ENCODE measurements at places on chromosomes 1 and 21.

- DNase-seq = peak; percentile 37
These were observed 5.0 kb upstream of the ADAMTS1 start for GRCh38 chr21:26850116-26850643.

GRCh38 chr1:185213091-185213490 lies 56.1 kb downstream of the SWT1 start:
- DNase-seq = no peak

DNA sequence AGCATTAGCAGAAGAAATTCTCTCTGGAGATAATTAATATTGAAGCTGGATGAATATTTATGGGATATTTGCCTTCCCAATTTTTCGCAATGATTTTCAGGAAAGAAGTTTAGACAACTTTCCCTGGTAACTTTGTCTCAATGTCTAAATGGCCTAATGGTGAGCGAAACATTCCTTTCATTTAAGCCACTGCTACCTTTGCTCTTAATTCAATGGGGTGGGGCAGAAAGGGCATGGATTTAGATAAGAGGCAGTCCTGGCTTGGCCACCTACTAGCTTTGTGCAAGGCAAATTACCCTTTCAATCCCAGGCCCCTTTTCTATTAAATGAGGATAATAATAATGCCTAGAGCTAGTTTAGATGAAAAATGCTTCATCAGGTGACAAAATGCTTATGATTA lies 27.1 kb upstream of the LYST start:
- DNase-seq = peak; percentile 19

- peak; percentile 74 for DNase-seq
These were observed 16.3 kb upstream of the ACKR1 start for GRCh38 chr1:159188375-159188788.

- peak; percentile 81 for DNase-seq
These were observed 7.9 kb upstream of the TNNT2 start for GRCh38 chr1:201385299-201385891.

- DNase-seq = no peak
These were observed 141.4 kb upstream of the CXADR start for GRCh38 chr21:17371450-17371849.

GRCh38 chr1:220824031-220824989 lies 37.6 kb downstream of the MTARC1 start:
- no peak for DNase-seq

- no peak for DNase-seq
These were observed 1.7 kb downstream of the KIF21B start for GRCh38 chr1:201021630-201022492.

DNA sequence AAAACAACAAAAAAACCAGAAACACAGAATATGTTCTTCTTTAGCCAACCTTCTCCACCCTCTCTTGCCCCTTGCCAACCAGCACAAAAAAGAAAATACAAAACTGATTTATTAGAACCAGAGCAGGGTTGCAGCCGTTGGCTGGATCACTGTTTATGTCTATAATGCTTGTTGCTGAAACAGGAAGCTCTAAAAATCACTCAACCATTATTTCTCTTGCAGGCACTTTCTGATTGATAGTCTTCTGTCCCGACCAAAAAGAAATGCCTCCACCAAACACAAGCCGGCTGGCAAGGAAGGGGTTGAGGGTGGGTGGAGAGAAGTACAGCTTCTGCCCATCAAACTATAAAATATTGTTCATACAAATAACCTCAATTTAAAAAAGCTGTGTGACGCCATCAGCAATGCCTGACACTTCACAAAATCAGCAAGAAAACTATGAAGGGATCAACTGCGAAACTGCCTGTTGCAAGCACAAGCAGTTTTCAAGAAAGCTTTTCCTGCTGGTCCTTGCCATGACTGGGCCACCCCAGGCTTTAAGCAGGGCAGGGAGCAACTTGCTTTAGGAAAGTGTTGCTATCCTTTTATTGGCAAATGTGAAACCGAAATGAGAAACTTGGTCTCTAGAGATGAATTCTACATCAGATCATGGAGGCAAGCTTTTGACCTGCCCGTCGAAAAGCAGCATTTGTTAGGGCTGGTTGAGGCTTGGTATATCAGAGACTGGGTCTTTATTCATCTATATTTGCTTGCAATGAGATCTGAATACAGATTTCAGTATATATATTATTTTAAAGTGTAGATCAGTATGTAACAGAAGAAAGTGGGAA lies 174.2 kb downstream of the RUNX1 start:
- DNase-seq = no peak

DNA sequence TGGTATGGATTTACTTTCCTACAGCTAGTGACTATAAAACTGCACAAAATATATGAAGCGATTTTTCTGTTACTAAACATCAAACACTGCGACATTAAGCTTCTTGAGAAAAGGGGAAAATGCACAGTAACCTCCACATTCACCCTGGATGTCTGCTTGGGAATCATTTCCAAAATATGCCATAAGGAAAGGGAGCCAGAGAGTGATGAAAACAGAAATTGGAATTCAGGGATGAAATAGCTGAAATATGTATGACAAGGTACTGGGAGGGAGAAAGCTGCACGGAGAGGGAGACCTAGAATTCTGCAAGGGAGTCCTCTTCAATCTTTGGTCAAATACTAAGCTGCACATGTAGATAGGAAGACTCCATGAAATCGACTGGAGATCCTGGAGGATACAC lies 31.6 kb upstream of the RAB3GAP2 start:
- DNase-seq = no peak

GRCh38 chr21:37436174-37436573 lies 69.6 kb downstream of the DYRK1A start:
- no peak for DNase-seq

GRCh38 chr1:85060038-85060437 lies 11.7 kb upstream of the MCOLN3 start:
- DNase-seq = no peak

DNA sequence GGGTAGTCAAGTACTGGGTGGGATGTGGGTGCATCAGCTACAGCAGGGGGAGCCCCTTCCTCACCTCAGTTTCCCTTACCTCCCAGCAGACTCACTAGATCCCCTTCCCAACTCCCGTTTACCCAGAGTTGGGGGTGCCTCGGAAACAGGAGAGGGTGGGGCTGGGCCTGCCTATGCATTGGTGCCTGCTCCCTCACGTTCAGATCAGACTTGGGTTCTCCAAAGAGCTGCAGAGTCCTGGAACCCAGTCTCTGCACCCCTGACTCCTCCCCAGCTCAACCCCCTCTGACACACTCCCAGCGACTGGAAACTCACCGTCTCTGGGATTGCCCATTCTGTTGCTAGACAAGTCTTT lies 6.0 kb downstream of the FOXO6 start:
- DNase-seq = no peak

DNA sequence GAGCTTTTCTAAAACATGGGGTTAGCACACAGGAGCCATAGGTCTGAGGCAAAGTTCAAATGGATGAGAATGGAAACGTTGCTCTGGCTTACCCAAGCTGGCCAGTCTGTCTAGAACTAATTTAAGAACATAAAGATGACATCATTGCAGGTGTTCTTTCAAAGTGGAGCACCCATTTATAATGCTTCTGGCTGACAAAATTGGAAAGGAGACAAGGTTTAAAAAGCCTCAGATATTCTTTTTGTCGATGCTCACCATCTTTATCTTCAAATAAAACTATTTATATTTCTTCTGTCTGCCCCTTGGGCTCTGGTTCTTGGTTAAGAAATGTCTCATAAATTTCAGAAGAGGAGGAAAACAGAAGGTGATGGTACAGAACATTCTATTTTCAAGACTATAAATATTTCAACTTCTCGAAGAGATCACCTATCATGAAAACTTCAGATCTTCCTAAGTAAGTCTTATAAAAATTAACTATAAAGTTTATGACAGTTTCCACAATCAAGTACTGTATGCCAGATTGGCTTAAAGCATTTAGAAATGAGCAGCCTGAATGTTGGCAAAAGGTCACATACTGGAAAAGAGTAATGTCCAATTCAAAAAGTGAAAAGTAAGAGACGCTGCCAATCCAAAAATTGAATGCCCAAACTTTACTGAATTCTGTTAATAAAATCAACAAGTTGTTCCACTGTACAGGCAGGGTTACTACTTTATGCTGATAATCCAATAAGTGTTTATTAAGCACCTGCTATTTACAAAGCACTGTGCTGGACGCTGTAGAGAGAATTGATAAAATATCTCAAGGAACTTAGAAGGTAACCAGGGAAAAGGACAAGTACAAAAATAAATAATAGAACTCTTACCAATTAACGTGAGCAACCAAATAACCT lies 92.0 kb downstream of the ETS2 start:
- DNase-seq = no peak

DNA sequence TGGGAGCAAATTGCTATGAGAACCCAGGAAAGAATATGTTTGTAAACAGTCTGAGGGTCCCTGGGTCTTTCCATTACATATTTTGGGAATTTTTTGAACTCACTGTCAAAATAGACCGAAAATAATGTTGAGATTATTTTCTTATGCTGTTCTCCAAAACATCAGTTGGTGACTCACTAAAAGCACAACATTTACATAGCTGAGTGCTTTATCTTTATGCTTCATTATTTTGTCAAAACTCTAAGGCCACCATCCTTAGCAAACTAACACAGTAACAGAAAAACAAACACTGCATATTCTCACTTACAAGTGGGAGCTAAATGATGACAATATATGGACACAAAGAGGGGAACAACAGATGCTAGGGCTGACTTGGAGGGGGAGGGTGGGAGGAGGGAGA lies 459.3 kb downstream of the ADGRL2 start:
- no peak for DNase-seq

DNA sequence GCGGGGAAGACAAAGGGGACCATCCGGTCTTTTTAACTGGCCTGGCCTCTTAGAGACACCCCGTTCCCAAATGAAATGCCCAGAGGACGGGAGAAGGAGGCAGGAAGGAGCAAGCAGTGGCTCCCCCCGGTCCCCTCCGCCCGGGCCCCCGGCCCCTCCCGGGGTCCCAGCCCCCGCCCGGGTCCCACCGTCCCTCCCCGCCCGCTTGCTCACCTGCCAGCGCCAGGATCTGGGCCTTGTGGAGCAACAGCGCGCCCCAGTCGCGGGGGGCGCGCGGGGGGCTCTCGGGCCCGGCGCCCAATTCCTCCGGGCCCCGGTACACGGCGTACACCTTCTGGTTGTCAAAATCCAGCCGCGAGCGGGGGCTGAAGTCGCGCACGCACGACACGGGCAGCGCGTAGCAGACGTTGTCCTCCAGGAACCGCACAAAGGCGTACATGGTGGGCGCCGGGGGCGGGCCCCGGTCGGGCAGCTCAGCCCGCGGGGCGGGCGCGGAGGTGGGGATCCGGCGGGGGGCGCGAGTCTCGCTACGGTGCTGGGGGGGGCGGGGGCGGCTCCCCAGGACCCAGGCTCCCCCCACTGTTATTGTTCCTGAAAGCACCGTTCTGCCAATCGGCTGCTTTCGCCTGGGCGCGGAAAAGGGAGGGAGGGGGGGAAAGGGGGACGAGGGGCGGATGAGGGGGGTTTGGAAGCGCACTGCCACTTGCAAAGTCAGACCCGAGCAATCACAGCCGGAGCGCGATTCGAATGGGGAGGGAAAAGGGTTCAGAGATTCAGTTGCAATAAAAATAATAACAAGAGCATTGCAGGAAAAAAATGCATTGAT lies at the start of gene BEND5:
Gene BEND5 (minus strand): TSS at position 499 of the 826 bp plus-strand sequence. CDS start 60 bp downstream, at position 439.
- peak; percentile 78 for DNase-seq

DNA sequence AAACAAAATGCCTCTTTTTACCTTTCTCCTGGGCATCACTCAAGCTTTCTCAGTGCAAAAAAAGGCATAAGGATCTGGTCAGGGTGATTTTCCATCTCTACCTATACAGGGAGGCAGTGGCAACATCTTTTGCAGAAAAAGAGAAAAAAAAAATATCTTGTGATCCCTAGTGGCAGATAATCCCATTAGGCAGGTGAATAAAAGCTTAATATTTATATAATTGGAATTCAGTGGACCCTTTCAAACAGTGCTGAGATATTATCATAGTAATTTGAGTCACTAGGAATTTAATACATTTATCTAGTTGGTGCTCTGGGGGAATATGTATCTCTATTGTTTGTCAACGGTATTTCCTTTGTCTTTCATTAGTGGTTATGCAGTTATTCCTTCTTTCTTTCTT lies 29.9 kb upstream of the CXADR start:
- no peak for DNase-seq

DNA sequence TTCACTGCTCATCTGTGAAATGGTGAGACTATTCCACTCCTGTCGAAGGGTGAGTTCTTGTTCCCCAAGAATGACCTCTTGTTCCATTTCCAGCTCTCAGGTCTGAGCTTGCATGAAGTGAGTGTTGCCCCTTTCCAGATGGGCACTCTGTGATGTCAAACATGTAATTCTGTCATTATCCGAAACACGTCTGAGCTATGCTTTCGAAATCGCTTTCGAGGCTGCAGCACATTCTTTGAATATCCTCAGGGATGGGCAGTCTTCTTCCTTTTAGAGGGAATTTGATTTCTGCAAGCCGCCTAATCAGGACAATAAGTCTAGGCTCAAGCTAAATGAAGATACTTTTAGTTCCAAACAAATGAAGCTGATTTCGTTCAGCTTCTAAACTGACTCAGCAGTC lies 15.1 kb downstream of the NFASC start:
- DNase-seq = no peak

- no peak for DNase-seq
These were observed 1189.2 kb downstream of the PLA2G4A start for GRCh38 chr1:188017921-188018320.

GRCh38 chr1:238776126-238776525 lies 610.2 kb upstream of the CHRM3 start:
- DNase-seq = no peak

- no peak for DNase-seq
These were observed 455.1 kb downstream of the SMYD3 start for GRCh38 chr1:246051909-246052518.

DNA sequence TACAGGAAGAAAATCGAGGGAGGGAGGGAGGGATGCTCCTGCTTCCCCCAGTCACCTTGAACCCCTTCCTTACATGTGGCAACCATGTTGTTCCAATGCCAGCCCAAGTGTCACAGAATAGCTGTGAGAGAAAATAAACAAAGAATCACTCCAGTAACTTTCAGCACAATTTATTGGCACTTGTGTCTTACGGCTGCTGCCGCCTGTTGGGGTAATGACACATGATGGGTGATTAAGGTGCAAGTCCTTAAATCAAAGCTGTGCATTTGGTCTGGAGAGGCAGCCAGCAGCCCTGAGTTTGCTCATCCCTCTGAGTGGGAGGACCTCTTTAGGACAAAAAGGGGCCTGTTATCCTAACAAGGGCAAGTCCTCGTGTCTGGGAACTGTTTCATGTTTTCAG lies 377.7 kb downstream of the PCP4 start:
- no peak for DNase-seq

DNA sequence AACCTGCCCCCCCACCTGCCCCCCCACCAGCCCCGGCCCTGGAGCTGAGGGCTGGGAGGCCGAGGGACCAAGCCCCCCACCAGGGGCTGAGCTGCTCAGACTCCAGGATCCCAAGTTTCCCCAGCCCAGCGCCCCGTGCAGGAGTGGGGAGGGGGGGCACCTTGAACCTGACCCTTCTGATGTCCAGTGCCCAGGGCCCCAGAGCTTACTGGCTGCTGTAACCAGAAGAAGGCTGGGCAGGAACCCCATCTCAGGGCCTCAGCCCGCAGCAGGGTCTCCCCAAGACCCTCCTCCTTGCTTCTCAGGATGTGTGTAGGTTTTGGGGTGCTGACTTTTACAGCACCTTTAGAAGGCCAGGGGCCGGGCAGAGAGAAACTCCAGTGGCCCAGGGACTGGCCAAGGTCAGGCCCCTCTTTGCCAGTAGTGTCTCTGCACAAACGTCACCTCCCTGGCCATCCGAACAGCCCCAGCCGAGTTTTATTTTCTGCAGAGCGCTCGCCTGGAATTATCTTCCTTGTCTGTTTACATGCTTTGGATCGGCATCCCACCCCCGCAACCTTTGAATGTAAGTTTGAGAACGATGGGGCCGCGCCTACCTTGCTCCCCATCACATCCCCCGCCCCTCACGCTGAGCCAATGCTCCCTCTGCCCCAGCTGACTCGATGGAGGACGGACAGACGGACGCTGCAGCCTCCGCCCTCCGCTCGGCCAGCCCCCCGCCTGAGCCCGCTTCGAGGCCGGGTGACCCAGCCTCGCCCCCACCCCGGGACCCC lies 70.1 kb upstream of the CASZ1 start:
- DNase-seq = peak; percentile 63

All from hepatocyte (in vitro differentiated cells).